ENCODE measurements at places on chromosomes 11 and 22. TPM values are rescaled to one million over a fixed set of nuclear protein-coding genes. Genes with fewer than 3 reads are reported as not detected.

- no peaks in the 10 kb centered on the region for H3K4me1 ChIP-seq
- no peak overlapping the region for H3K4me3 ChIP-seq
- H3K36me3 ChIP-seq, result no peaks in the 10 kb centered on the region
Measured at GRCh38 chr22:24205438-24206195, 24.3 kb downstream of the SUSD2 start.

Gene ALDH3B1
- 0.45 TPM for total RNA-seq

Gene SYCE3
- not detected for total RNA-seq

Gene HDAC10
- total RNA-seq, result 57.3 TPM

Gene CRACR2B
- total RNA-seq, result 43.9 TPM

DNA sequence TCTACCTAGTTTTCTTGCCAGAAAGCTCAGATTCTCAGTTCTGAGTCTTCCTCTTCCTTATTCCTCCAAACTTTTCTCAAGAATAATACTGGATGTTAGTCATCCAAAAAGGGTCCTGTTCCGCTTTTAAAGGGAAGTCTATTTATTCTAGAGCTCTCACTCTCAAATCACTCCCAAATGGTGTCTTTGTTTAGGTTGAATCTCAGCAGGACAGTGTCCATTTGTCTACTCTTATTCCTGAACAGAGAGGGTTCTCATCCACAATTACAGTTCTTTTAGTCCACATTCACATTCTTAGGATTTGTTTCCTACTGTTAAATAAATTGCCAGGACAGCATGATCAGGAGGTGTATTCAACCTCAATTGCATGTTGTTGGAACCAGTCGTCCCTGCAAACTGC is 61.3 kb downstream of the MUC15 start:
- H3K4me3 ChIP-seq, result no peak overlapping the region
- H3K36me3 ChIP-seq, result no peaks in the 10 kb centered on the region
- no peaks in the 10 kb centered on the region for H3K4me1 ChIP-seq
- no peak overlapping the region for H3K27ac ChIP-seq

Gene IPO7
- 103 TPM for total RNA-seq

- H3K4me3 ChIP-seq, result peak overlapping the region; percentile 35
- H3K27me3 ChIP-seq, result no peaks in the 10 kb centered on the region
- DNase-seq, result no peak
- H3K36me3 ChIP-seq, result no peaks in the 10 kb centered on the region
- H3K27ac ChIP-seq, result peak overlapping the region; percentile 35
Measured at GRCh38 chr11:65424205-65425104, 1.9 kb downstream of the NEAT1 start.

- H3K27ac ChIP-seq, result peak overlapping the region; percentile 65
- H3K36me3 ChIP-seq, result peaks cover 33% of the 10 kb centered on the region
- peaks cover 30% of the 10 kb centered on the region for H3K4me1 ChIP-seq
Measured at GRCh38 chr22:29343313-29343805, 27.9 kb upstream of the RASL10A start.

Gene CYB5R2
- total RNA-seq, result 4.1 TPM

DNA sequence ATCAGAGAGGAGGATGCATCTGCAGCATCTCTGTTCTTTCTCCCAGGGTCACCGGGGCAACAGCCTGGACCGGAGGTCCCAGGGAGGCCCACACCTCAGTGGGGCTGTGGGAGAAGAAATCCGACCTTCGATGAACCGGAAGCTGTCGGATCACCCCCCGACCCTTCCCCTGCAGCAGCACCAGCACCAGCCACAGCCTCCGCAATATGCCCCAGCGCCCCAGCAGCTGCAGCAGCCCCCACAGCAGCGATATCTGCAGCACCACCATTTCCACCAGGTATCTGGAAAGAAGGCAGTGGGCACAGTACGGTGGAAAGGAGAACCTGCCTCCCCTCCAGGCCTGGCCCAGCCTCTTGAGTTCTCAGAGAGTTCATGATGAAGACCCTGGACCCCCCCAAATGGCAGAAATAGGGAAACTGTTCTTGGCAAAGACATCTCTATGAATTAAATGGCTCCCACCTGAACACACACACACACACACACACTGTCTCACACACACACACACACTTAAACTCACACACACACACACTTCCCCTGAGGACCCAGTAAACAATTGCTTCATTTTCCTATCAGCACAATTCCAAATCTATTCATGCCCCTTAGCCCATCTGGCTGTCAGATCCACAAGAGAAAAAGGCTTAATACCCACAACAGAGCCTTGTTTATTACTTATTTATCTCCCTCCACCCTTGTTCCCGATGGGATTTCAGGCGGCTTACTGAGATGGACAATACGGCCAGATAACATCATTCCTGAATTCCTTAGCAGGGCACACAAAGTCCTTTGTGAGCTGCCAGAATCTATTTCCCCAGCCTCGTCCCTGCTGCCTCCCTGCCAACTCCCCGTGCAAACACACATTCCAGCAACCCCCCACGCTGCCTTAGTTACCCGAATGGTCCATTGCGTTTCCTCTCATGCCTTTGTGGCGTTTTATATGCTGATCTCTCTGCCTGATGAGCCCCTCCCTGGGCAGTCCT is 8.1 kb downstream of the TMA7B start:
- H3K36me3 ChIP-seq, result no peaks in the 10 kb centered on the region
- DNase-seq, result no peak
- no peaks in the 10 kb centered on the region for H3K27me3 ChIP-seq
- H3K4me3 ChIP-seq, result no peak overlapping the region

Gene CDON
- total RNA-seq, result 17.3 TPM

DNA sequence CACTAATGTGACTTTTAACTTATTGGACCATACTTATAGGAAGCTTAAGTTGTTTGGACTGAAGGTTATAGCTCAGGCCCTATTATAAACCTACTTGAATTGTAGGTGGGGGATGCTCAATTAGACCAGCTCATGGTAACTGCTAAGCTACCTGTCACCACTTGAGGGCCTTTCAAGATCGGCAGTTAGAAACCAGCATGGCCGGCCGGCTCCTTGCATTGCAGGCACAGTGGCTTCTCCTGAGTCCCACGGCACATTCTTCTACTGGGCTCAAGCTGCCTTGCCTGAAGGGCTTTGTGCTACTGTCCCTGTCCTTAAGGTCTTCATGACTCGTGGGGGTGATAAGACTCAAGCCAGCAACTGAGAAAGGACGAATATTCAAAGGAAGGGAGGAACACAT is 70.8 kb downstream of the TBC1D22A start:
- no peak overlapping the region for H3K27ac ChIP-seq
- no peaks in the 10 kb centered on the region for H3K36me3 ChIP-seq
- no peaks in the 10 kb centered on the region for H3K4me1 ChIP-seq
- peak; percentile 42 for DNase-seq
- no peaks in the 10 kb centered on the region for H3K27me3 ChIP-seq

Gene CASP1
- not detected for total RNA-seq

- no peak for DNase-seq
- no peaks in the 10 kb centered on the region for H3K4me1 ChIP-seq
- H3K27me3 ChIP-seq, result no peaks in the 10 kb centered on the region
- H3K36me3 ChIP-seq, result no peaks in the 10 kb centered on the region
- H3K4me3 ChIP-seq, result no peak overlapping the region
- H3K27ac ChIP-seq, result no peak overlapping the region
Measured at GRCh38 chr11:80320226-80320625, 879.4 kb upstream of the TENM4 start.

GRCh38 chr11:70066136-70066520 is 12.0 kb upstream of the ANO1 start:
- H3K36me3 ChIP-seq, result no peaks in the 10 kb centered on the region
- no peak overlapping the region for H3K4me3 ChIP-seq
- H3K27ac ChIP-seq, result no peak overlapping the region
- no peaks in the 10 kb centered on the region for H3K4me1 ChIP-seq
- H3K27me3 ChIP-seq, result peaks cover 9% of the 10 kb centered on the region

- H3K36me3 ChIP-seq, result peaks cover 18% of the 10 kb centered on the region
- H3K4me1 ChIP-seq, result peaks cover 16% of the 10 kb centered on the region
- H3K27ac ChIP-seq, result peak overlapping the region; percentile 68
Measured at GRCh38 chr11:83195143-83195466, 1.6 kb downstream of the ANKRD42 start.

Data from cardiac muscle cell (in vitro differentiated cells and primary cell).